Fibroblast of skin of scalp (primary cell): ENCODE measurements at places on chromosomes 11 and 22.

- DNase-seq: no peak
Measured at GRCh38 chr22:27591060-27591459, 210.5 kb downstream of the MN1 start.

DNA sequence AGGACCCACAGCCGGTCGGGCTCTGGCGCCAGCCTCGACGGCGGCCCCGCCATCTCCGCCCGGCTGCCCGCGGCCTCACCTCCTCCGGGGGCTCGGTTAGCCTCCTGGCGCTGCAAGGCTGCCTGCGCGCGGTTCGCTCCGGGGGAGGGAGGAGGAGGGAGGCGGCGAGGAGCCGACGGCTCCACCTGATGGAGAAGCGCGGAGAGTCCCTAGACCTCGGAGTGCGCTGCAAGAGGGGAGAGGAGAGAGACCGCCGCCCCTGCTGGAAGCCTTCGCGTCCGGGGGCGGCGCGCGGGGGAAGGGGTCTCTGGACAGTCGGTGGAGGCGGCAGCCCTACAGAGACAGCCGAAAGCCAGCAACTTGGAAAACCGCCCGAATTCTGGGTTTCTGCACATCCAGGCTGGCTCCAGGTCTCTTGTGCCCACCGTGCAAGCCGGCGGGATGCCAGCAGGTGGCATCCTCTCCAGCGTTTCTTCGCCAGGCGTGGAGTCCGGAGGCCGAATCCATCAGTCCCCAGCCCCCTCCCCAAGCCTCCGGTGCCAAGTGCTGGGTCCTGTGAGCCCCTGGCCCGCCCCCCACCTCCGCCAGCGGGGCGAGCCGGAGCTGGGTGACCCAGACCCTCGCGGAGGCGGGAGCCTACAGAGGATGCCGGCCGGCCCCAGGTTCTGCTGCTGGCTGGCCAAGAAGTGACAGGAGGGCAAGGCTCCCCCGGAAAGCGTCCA, 2.9 kb upstream of the KIRREL3 start:
- peak; percentile 55 for DNase-seq

- no peak for DNase-seq
Measured at GRCh38 chr22:28105413-28105812, 186.4 kb upstream of the PITPNB start.

GRCh38 chr11:106785913-106786650, 232.2 kb downstream of the GUCY1A2 start:
- peak; percentile 34 for DNase-seq

DNA sequence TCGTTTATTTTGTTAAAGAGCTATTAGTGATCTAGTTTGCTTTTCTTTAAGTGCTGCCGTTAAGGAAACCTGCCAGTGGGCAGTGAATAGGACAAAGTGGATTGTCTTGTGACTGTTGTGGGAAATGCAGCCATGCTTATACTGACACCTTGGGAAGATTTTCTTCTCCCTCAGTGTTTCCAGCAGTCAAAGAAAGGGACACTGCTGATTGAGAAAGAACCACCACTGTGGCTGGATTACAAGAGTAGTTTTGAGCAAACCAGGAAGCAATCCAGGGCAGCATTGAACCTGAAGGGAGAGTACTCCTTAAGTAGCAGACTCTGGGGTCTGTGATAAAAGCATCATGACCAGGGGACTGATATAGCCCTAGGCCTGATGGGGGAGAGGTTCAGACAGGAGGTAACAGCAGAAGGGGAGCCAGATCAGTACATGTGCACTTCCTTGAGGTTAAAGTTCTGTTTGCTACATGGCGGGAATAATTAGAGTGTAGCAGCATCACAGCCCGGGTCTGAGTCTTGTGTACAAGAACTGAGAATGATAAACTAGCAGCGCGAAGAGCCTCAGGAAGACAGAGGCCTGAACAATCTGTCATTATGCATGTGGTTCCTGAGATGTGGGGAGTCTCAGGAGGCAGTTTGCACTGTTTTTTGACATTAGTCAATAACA, 167.8 kb downstream of the C11orf91 start:
- DNase-seq: no peak

DNA sequence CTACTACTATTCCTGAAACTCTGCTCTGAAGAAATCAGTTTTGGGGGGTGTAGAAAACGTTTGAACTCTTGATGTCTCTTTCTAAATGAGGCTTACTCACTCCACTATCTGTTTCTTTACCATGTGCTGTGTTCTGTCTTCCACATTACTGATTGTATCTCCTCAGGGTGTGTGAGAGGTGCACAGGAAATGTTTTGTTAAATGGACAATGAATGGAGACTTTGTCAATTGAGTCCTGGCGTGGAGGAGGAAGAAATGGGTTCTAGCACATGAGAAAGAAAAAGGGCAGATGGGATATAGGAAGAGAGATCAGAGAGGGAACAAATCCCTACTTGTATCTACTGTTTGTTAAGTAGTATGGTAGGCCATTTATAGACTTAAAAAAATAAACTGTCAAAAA, 577.1 kb upstream of the CCDC90B start:
- DNase-seq: no peak

GRCh38 chr11:83140691-83141455, 16.1 kb upstream of the PCF11 start:
- DNase-seq: no peak

DNA sequence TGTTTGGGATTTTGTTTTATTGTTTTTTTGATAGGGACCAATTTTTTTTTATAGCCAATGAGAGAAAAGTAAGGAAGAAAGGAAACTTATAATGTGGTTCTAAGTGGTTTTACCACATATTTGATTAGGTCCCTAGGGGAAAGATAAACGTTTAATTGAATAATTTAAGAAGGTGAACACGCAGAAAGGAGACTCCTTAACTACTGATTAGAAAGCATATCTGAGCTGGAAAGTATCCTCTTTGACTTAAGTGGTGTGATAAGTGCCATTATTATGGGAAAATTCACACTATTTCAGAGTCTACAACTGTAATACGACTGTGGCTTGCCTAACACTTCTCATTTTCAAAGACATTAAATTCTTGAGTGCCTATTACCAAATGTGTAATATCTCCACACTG, 106.5 kb upstream of the GRAMD1B start:
- DNase-seq: no peak

- no peak for DNase-seq
Measured at GRCh38 chr22:24230911-24231656, 13.8 kb downstream of the GGT5 start.

DNA sequence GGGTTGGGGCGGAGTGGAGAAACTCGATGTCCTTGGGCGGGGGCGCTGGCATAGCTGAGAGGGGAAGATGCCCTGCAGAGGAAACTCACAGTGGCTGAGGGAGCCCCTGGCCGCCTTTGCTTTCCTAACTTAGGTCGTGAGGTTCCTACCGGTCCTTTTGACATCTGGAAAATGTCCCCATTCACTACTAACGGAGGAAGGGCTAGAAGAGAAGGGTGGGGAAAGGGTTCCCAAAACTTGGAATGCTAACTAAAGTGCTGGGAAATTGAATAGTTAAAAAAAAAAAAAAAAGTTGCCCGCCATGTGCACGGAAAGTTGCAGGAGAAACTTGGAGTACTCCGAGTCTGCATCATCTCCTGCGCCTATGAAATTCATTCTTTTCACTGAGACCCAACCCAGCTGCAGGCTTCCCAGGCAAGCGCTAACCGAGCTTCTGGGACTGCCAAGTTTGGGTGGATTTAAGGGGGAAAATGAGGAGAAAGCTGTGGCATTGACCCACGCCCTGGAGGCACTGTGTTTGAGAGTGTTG, 796 bp downstream of the TIMP3 start:
- peak; percentile 29 for DNase-seq

GRCh38 chr11:1195682-1196515, 27.0 kb upstream of the MUC5B start:
- DNase-seq: no peak

DNA sequence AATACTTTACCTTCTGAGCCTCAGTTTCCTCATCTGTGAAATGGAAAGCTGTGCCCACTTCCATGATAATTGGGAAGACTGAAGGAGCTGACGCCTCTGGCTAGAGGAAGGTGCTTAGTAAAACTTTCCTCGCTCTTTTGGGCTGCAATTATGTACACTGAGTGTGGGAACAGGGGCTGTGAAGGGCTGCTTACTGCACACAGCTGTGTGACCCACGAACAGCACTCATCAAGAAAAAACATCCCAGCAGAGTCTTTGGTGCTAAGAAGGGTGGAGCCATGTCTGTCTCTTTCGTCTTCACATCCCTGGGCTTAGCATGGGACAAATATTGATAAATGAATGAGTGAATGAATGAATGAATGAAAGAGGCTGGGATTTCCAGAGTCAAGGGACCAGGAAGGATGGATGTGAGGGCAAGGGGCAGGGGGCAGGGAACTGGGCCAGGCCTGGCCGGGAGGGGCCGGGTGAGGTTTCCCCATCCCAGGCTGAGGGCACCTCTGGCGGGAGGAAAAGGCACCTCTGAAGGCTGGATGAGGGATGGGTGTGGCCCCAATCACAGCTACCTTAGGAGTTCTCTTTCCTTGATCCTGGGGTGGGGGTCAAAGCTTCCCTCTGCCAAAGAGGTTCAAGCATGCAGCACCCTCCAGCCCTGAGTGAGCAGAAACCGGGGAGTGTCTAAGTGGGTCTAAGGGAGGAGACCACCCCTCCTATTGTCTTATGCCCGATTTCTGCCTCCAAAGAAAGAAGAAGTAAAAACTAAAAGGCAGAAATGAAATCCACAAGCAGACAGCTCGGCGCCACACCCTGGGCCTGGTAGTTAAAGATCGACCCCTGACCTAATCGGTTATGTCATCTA, 9.2 kb upstream of the CD5 start:
- no peak for DNase-seq

- no peak for DNase-seq
Measured at GRCh38 chr22:40231618-40232313, 54.0 kb downstream of the TNRC6B start.

GRCh38 chr11:85541683-85542082, 85.5 kb downstream of the DLG2 start:
- DNase-seq: no peak

- DNase-seq: peak; percentile 98
Measured at GRCh38 chr11:89495951-89496350, 4.8 kb upstream of the NOX4 start.

DNA sequence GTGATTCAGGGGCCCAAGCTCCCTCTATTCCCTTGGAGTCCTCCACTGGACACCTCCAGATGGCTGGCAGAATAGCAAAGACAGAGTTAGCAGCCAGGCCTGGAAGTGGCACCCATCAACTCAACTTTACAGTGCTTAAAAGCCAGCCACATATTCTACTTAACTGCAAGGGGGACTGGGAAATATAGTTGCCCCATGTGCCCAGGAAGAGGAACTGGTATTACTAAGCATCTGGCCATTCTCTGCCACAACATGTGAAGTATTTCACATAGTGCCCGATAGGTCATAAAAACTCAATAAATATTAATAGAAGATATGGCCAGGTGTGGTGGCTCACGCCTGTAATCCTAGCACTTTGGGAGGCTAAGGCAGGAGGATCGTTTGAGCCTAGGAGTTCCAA, 5.5 kb upstream of the IL10RA start:
- no peak for DNase-seq

GRCh38 chr22:50121202-50121740, 31.5 kb downstream of the MOV10L1 start:
- DNase-seq: no peak

DNA sequence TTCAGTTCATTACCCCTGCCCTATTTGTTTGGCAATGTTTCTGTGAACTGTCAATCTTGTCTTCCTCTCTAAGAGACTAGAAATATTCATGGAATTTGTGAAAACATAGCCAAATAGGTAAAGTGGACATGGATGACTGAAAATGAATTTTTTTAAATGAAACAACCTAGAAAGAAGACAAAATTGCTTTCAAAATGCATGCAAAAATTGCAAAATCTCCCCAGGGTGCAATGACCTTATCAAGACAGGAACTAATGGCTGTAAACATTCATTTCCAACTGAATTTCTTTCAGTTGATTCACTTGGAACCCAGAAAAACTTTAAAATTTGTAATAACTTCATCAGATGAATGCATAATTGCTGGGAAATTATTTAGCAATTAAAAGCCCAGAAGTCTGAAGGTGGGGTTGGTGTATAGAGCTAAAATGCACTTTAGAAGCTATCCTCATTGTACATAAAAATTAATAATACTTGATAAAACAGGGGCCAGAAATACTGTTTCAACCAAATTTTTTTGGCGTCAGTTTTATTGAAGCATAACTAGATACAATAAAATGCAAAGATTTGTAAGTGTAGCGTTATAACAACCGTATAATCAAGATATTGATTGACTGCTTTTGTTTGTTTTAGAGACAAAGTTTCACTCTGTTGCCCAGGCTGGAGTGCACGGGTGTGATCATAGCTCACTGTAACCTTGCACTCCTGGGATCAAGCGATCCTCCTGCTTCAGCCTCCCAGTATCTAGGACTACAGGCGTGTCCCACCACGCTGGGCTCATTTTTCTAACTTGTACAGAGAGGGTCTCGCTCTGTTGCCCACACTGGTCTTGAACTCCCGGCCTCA, 27.6 kb upstream of the SLC35C1 start:
- no peak for DNase-seq

DNA sequence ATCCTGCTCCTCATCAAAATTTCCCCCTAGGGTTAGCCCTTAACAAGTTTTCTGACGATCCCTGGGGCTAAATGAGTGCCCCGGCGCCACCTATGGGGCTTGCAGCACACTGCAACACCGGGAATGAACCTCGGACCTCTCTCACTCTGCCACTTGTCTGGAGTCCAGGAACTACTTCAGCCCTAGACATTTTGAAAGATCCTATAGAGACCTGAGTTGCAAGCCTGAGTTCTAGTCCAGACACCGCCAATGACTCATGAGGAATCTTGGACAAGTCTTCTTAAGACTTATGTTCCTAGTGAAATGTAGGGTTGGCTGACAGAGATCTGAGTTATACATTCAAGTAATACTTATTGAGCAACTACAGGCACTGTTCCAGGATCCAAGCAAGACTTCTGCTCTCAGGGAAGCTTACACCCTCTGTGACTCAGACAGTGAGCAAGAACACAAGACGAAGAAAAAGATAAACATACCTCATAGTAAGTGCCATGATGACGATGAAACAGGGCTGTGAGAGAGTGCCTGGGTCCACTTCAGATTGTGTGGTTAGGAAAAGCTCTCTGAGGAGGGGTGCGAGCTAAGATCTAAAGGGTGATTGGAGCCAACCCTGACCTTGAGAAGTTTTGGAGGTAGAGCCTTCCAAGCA, 10.2 kb upstream of the STK33 start:
- DNase-seq: peak; percentile 100

- no peak for DNase-seq
Measured at GRCh38 chr11:114064216-114064615, 4.7 kb downstream of the ZBTB16 start.

DNA sequence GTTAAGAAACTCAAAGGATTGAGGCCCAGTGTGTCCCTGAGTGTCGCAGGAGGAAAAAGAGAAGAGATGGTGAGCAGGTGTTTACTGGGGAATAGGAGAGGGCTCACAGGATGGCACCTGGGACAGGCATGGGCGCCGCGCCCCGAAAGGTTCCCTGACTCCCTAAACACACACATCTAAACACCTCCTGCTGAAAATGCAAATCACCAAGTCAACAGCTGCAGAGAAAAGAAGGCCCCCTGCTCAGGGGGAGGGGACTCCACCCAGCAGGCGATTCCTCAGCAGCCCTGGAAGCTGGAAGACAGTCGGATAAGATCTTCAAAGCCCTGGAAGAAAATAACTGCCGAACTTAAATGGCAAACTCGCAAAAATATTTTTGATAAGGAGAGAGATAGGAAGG, 377.2 kb downstream of the BRD1 start:
- no peak for DNase-seq

GRCh38 chr11:27058456-27058855, 17.8 kb downstream of the BBOX1 start:
- DNase-seq: peak; percentile 68
